Esophagus squamous epithelium (tissue), 5 donors: ENCODE measurements at places on chromosomes 13 and 19. TPM values are rescaled to one million over a fixed set of nuclear protein-coding genes. Genes with fewer than 3 reads are reported as not detected.
A peak's percentile ranks its signal among the peaks of the same experiment; 100 is the strongest.

DNA sequence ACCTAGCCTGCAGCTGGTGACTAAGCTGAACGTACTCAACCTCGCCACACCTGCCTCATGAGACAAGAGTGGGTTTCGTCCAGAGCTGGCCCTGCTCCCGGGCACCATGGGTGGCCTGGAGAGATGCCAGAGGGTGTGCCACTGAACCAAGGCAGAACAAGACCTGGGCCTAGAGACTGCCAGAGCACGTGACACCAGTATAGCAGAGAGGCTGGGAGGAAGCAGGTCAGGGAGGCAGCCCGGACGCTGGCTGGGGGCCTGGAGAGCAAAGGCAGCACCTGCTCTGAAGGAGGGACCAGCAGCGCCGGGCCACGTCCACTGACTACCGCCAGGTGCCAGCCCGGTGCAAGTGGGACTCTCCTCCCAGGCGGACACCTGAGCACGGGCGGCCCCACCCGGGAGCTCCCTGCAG, 7.3 kb upstream of the C13orf46 start:
- no peak for DNase-seq

DNA sequence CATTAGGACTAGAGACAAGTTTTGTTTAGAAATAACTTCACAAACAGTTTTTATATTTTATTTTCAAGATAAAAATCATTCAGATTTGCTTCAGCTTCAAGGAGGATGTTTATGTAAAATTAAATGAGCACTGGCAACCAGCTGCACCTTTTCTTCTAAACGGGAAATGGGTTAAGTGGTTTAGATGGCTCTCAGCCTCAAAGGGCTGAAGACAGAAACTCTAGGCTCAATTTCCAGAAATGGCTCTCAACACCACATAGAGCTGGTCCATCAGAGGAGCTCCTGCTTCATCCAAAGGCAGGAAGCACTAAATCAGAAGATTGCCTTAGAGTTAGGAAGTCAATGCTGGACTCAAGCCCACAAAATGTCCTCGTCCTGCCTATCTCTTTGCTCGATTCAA, 74.7 kb downstream of the ZNF429 start:
- no peak for DNase-seq

DNA sequence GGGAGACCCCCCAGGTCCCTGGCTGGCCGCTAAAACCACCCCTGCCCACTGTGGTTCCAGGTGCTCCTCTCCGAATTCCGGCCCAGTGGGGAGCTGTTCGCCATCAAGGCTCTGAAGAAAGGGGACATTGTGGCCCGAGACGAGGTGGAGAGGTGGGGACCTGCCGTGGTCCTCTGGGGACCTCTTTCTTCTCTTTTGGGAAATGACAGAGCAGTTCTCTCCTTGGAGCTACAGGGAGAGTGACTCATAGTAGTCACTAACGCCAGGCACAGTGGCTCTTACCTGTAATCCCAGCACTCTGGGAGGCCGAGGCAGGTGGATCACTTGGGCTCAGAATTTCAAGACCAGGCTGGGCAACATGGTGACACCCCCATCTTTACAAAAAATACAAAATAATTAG, 7.3 kb downstream of the PTGER1 start:
- DNase-seq = no peak

GRCh38 chr13:79385694-79386093, 20.4 kb downstream of the RBM26 start:
- DNase-seq = no peak

DNA sequence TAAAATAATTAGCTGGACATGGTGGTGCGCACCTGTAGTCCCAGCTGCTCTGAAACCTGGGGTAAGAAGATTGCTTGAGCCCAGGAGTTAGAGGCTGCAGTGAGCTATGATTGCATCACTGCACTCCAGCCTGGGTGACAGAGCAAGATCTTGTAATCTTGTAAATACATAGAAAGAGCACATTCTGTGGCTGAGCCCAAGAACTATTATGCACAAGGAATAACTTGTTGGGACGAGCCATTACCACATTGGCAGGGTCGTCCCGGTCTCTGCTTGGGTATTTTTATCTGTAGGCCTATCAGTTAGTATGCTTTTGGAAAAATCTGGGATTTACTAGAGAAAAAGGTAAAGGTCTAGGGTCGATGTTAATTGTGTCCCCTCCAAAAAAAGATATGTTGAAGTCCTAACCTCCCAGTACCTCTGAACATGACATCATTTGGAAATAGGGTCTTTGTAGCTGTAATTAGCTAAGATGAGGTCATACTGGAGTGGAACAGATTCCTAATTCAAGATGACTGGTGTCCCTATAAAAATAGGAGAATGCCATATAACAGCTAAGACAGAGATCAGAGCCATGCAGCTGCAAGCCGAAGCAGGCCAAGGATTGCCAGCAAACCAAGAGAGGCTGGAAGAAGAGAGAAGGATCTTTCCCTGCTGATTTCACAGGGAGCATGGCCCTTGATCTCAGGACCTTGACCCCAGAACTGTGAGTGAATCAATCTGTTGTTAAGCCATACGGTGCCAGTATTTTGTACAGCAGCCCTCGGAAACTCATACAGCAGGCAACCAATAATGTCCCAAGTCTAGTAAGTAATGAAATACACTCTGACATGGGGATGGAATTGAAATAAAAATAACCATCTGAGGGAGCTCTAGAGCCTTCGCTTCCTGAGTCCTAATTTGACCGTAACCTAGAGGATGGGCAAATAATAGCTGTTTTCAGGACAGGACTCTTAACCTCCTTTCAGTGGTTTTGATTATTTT, 77.0 kb downstream of the TM9SF2 start:
- DNase-seq = no peak

GRCh38 chr19:17703824-17704463, 15.3 kb upstream of the MAP1S start:
- DNase-seq = no peak

DNA sequence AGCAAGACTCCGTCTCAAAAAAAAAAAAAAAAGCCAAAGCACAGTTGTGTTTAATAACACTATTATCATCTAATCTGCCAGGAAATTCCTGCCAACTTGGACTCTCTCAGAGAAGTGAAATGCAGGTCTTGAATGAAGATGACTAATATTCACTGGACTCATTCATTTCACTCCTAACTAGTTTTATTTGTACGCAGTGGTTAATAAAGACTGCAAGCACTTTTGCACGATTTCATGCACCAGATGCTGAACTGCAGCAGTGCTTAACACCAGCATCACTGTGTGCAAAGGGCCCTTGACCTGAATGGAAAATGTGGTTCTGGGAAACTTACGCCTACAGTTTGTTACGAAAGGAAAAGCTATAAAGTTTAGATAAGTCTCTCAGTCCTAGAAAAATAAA, 63.3 kb downstream of the DHRS12 start:
- no peak for DNase-seq

GRCh38 chr19:33796164-33796875, at the start of gene KCTD15:
TSS of gene KCTD15 (plus strand) at chr19:33796870. CDS start at chr19:33800455, 3,585 bp downstream.
- DNase-seq = no peak

GRCh38 chr19:38015216-38015615, 108.2 kb downstream of the SIPA1L3 start:
- DNase-seq = no peak

DNA sequence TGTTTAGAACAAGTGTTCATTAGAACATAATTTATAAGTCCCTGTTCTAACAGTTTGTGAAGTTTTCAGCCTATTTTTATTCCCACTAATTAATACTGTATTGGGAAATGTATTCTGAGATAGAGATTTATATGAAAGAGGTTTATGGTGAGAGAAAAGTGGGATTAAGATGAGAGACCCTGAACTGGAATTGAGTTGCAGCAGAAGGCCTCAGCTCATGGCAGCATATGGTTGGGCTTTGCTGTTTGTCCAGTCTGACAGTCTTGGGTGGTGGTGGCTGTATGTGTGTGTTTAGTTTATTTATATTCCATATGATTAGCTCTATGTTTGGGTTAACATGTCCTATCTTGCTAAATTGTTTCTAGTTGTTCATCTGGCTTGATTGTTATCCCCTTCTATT, 575.1 kb downstream of the SLITRK5 start:
- no peak for DNase-seq

DNA sequence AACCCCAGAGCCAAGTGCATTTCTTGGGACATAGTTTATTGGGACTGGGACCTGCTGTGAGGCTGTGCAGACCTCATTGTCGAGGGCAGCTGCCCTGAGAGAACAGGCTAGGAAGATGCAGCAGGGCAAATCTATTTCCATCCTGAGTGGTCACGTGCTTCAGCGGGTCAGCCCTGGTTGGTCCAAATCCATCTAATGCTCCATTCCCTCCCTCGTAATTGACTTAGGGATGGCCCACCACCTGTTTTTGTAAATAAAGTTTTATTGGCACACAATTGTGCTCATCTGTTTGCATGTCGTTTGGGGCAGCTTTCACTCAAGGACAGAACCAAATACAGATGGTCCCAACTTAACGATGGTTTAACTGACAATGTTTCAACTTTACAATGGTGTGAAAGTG, 75.5 kb upstream of the ADGRE5 start:
- DNase-seq = no peak

GRCh38 chr19:31149441-31149941, 199.7 kb downstream of the TSHZ3 start:
- DNase-seq = no peak

DNA sequence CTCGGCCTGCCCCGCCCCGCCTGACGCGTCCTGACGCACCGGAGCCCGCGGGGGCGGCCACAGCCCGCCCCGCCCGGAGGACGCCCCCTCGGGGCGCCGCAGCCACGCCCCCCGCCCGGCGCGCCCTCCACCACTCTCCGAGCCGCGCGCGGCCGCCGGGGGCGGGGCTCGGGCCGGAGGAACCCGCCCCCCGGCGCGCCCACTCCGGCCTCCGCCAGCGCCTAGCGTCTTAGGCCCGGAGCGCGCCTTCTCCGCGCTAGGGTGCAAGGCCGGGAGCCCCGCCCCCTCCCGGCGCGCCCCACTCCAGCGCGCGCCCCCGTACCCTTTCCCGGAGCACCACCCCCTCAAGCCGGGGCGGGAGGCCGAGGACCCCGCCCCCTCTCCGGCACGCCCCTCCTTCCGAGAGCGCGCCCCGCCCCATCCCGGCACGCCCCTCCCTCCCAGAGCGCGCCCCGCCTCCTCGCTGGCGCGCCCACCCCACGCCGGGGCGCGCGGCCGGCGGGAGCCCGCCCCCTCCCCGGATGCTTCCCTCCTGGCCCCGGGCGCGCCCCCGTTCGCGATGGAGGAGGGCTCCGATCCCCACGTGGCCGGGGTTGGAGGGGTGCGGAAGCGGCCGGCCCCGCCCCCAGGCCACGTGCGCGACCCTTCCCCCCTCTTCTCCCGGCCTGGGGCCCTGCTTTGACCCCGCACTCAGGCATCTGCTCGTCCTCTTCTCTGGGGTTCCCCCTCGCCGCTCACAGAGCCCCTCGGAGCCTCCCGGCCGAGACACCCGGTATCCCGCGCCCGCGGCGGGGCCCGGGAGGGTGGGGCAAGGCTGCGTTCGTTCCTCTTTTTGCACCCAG, 480 bp upstream of the KLF16 start:
- peak; percentile 84 for DNase-seq

GRCh38 chr13:95571941-95572340, 19.4 kb downstream of the CLDN10 start:
- DNase-seq = no peak

GRCh38 chr13:63409791-63410351, 1994.2 kb upstream of the PCDH20 start:
- no peak for DNase-seq

DNA sequence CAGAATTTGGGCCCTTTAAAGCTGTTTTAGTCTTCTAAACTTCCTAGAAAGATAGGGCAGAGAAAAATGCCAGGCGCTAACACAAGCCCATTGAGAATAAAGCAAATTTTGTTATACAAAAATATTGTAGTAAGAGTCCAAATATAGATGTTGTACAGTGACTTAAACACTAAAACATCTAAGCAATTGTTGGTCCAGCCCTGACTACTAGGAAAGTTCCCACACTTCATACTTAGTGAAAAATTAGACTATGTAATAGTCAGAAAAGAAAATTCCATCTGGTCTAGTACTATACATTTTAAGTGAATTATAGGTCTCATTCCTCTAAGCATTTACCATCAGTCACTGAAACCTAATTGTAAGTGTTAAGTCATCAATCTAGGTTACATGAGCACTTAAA, 1518.3 kb upstream of the SLC10A2 start:
- DNase-seq = no peak

DNA sequence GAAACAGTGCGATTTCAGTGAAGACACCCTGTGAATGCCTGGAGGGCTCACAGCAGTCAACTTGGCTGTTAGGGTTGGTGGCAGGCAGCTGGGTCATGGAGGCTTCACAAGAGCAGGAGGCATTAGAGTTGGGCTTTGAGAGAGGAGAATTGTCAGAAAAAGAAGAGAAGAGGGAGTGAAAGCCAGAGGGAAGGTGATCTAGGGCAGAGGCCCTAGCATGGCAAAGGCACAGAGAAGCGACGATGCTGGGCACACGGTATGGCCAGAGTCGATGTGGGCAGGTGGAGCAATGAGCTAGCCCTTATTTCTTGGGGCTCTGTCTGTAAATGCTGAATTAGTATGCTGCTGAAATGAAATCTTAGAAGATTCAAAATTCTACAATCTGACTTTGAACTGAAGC, 52.6 kb upstream of the OLFM4 start:
- DNase-seq = no peak

Gene KISS1R
- not detected for total RNA-seq

Gene CYP4F11
- 17.6 TPM for total RNA-seq

Gene CNN1
- total RNA-seq = 437 TPM

Gene ATP8A2
- not detected for total RNA-seq

Gene ITGBL1
- 28.0 TPM for total RNA-seq

Gene RGCC
- total RNA-seq = 22.4 TPM

Gene PLA2G4C
- 1.3 TPM for total RNA-seq
